ENCODE measurements at places on chromosomes 1 and 21. TPM values are rescaled to one million over a fixed set of nuclear protein-coding genes. Genes with fewer than 3 reads are reported as not detected.

SPRR2B gene
- not detected for total RNA-seq

TNNT2 gene
- total RNA-seq, result not detected

CAP1 gene
- total RNA-seq, result 683 TPM

TRNP1 gene
- not detected for total RNA-seq

F5 gene
- 14.6 TPM for total RNA-seq

IQGAP3 gene
- total RNA-seq, result not detected

THRAP3 gene
- 124 TPM for total RNA-seq

PGD gene
- 42.0 TPM for total RNA-seq

GRCh38 chr1:236727521-236727920, 41.2 kb downstream of the ACTN2 start:
- H3K4me1 ChIP-seq, result no peaks in the 10 kb centered on the region
- no peak for DNase-seq
- H3K4me3 ChIP-seq, result no peak overlapping the region
- no peak overlapping the region for H3K27ac ChIP-seq
- H3K36me3 ChIP-seq, result no peaks in the 10 kb centered on the region

DNA sequence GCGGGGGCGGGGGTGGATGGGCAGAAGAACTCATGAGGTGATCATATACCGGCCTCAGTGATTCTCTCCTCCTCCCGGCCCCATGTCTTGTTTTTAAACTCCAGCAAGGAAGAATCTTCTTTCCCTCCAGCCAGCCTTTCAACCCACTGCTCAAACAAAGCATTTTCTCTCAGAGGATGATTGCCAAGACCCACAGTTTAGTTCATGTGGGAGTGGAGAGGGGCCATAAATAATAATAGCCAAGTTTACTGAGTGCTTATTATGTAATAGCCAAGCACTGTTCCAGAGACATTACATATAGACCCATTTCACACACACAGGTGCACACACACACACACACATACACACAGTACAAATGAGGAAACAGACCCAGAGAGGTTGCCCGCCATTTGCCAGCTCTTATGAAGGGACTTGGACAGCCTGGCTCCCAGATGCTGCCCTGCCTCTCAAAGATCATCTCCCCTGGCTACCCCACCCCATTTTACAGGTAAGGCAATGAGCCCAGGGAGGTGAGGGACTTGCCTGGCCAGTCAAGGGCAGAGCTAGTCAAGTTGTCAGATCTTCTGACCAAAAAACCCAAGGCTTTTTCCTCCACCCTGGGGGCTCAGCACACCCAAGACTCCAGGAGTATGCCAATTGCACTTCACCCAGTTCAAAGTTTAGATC, 18.0 kb upstream of the BCAR3 start:
- no peaks in the 10 kb centered on the region for H3K4me1 ChIP-seq
- H3K27ac ChIP-seq, result no peak overlapping the region
- no peaks in the 10 kb centered on the region for H3K27me3 ChIP-seq

DNA sequence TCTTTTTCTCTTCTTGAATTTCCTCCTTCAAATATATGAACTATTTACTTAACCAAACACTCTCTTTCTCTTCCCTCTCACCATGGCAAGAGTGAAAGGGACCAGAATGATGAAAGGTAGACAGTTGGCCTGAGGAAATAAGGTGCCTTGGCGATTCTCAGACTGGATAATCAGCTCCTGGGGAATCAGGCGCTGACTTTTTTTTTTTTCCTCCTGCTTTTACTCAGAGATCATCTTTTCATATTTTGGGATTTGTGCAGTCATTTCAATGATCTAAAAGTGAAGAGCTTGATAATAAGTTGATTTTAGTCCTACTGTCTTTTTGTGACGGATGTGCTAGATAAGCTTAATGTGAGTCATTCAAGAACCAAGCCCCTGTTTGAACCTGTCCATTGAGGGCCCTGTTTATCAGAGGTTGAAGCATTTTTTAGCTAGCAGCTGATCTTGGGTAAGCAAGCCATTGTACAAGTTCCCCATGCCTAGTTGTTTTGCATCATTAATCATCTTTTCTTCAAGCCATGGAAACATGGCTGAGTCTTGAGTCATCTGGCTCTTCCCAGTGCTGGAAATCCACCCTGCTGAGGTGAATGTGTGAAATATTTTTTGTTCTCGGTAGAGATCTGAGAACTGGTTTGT, 40.8 kb downstream of the ITSN1 start:
- no peaks in the 10 kb centered on the region for H3K27me3 ChIP-seq
- no peaks in the 10 kb centered on the region for H3K36me3 ChIP-seq
- no peak for DNase-seq
- H3K27ac ChIP-seq, result no peak overlapping the region
- H3K4me1 ChIP-seq, result no peaks in the 10 kb centered on the region
- no peak overlapping the region for H3K4me3 ChIP-seq

DNA sequence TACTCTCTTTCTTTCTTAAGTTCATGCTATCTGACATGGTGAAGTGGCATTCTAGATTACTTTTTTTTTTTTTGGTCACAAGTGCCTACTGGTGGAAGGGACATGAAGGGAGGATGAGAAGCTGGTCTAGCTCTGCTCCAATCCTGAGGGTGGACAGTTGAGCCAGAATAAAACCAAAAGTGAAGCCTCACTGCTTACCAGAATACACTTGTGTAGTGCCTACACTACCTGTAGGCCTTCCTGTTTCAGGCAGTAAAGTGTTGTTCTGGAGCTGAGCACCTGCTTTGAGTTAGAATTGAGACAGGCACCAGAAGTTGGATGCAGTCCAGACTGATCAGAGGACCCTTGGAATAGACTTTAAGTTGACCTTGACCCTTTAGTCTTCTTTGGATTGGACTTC, 40.4 kb upstream of the APOBEC4 start:
- H3K4me1 ChIP-seq, result peaks cover 7% of the 10 kb centered on the region
- H3K36me3 ChIP-seq, result no peaks in the 10 kb centered on the region

DNA sequence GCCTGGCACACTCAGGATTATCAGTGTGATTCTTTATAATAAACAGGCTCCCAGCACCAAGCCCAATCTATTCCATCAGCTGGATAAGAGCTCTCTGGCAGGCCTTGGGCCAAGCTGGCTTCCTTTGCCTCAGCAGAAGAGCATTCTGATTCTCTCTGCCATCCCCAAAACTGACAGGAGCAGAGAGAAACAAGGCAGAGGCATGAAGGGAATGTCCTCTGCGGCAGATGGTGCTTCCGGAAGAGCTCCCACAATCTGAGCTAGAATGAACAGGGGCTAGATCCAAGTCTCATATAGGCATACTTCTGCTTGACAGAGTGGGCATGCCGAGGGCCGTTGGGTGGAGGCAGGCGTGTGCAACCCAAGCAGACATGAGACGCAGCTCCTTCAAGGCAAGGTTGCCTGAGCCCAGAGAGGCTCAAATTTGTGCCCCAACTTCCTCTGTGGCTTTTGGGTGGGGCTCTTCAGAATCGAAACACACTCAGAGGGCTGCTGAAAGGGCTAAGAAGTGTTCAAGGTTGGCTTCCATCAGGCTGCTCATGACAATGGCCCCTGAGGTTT, 4.0 kb downstream of the CAPN2 start:
- H3K4me3 ChIP-seq, result peak overlapping the region; percentile 6
- H3K4me1 ChIP-seq, result peaks cover 61% of the 10 kb centered on the region
- peaks cover 15% of the 10 kb centered on the region for H3K36me3 ChIP-seq
- peak overlapping the region; percentile 83 for H3K27ac ChIP-seq
- H3K27me3 ChIP-seq, result no peaks in the 10 kb centered on the region

- H3K27ac ChIP-seq, result no peak overlapping the region
- H3K4me3 ChIP-seq, result no peak overlapping the region
- H3K36me3 ChIP-seq, result peaks cover 7% of the 10 kb centered on the region
- DNase-seq, result no peak
- H3K4me1 ChIP-seq, result no peaks in the 10 kb centered on the region
Measured at GRCh38 chr21:46448108-46448507, 10.6 kb upstream of the DIP2A start.

DNA sequence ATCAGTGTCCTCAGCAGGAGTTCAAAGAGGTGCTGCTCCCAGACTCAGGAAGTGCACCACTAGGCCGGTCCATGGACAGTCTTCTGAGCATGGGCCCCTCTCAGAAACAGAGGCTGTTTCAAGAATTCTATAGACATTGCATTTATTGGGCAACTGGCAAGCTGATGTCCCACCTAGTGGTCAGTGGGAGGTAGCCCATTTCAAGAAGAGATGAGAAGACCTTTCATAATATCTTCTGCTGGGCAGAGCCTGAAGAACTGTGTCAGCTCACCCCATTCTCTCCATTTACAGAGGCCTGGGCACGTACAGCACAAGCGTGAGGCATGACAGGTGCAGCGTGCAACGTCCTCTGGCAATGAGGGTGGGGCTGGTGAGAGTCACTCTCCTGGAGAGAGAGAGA, 216.0 kb downstream of the DYRK1A start:
- H3K27me3 ChIP-seq, result no peaks in the 10 kb centered on the region
- H3K4me1 ChIP-seq, result no peaks in the 10 kb centered on the region
- DNase-seq, result no peak
- no peak overlapping the region for H3K27ac ChIP-seq
- H3K4me3 ChIP-seq, result no peak overlapping the region

DNA sequence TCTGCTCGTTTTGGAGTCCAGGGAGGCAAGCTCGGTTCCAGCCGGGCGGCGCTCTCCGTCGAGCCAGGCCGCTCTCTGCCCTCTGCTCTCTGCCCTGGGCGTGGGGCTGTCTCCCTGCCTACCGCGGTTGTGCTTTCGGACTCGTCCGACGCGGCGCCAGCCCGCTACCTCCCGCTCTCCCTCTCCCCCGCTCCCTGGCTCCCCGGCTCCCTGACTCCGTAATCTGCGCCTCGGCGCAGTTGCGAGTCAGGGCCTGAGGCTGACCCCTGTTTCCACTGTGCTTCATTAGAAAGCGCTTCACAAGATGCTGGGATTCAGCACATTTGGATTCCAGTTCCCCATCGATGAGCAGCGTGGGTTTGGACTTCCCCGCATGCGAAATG, 2.2 kb downstream of the SOX13 start:
- H3K4me3 ChIP-seq, result peak overlapping the region; percentile 15
- H3K4me1 ChIP-seq, result peaks cover 4% of the 10 kb centered on the region
- no peak for DNase-seq
- H3K36me3 ChIP-seq, result no peaks in the 10 kb centered on the region

GRCh38 chr1:116375887-116376728, 3.1 kb downstream of the ATP1A1 start:
- H3K4me1 ChIP-seq, result peaks cover 38% of the 10 kb centered on the region
- peak; percentile 21 for DNase-seq
- H3K4me3 ChIP-seq, result peak overlapping the region; percentile 94
- no peaks in the 10 kb centered on the region for H3K36me3 ChIP-seq

- no peak for DNase-seq
- no peaks in the 10 kb centered on the region for H3K36me3 ChIP-seq
- H3K4me1 ChIP-seq, result no peaks in the 10 kb centered on the region
Measured at GRCh38 chr1:195828325-195828724, 779.9 kb downstream of the KCNT2 start.

DNA sequence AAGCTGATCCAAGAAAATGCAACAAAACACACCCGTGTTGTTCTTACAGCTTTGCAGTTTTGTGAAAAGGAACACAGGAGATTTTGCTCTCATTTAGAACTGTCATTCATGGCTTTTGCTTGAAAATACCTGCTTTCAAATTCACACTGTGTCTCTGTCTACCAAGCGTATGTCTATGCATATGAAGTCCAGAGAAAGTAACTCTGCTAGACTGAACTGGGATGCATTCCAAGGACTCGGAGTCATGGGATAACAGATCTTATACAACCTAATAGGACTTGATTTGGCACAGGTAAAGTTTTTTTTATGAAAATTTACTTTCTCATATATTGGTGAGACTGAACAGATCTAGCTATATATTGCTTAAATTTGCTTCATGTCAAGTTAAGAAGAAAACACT, 102.4 kb downstream of the PTGER3 start:
- DNase-seq, result no peak
- no peak overlapping the region for H3K27ac ChIP-seq
- H3K27me3 ChIP-seq, result no peaks in the 10 kb centered on the region
- H3K36me3 ChIP-seq, result no peaks in the 10 kb centered on the region

DNA sequence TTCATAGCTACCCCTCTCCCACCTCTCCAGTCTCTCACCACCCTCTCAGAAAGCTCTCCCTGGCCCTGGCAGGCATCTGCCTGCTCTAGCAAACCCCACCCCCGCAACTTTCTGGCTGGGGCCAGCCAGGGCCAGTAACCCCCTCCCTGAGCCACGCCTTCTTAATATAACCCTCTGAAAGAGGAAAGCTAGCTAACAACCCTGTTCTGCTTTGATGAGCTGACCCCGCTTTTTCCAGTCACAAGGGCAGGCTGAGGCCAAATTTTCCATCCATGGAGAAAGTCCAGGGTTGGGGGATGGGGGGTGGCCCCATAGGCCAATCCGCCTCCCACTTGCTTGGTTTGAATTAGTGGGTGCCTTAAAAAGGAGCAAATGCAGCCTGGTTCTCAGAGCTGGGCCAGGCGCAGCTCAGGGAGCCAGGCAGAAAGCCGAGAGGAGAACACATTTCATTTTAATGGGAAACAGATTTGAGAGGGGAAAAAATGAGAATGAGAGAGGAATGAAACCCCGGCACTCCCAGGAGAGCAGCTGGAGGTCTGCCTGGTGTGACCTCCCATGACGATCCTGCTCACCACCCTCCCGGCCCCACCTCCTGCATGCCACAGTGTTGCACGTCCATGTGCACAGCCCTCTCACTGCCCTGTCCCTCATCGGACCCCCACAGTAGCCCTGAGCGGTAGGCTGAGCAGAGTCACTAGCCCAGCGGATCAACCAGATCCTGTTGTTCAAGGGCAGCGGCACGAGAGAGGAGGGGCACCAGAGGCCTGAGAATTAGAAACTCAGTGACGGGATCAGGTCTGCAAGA, 62.3 kb downstream of the OPTC start:
- H3K27ac ChIP-seq, result no peak overlapping the region
- no peak overlapping the region for H3K4me3 ChIP-seq
- no peaks in the 10 kb centered on the region for H3K4me1 ChIP-seq
- H3K36me3 ChIP-seq, result no peaks in the 10 kb centered on the region
- DNase-seq, result no peak

DNA sequence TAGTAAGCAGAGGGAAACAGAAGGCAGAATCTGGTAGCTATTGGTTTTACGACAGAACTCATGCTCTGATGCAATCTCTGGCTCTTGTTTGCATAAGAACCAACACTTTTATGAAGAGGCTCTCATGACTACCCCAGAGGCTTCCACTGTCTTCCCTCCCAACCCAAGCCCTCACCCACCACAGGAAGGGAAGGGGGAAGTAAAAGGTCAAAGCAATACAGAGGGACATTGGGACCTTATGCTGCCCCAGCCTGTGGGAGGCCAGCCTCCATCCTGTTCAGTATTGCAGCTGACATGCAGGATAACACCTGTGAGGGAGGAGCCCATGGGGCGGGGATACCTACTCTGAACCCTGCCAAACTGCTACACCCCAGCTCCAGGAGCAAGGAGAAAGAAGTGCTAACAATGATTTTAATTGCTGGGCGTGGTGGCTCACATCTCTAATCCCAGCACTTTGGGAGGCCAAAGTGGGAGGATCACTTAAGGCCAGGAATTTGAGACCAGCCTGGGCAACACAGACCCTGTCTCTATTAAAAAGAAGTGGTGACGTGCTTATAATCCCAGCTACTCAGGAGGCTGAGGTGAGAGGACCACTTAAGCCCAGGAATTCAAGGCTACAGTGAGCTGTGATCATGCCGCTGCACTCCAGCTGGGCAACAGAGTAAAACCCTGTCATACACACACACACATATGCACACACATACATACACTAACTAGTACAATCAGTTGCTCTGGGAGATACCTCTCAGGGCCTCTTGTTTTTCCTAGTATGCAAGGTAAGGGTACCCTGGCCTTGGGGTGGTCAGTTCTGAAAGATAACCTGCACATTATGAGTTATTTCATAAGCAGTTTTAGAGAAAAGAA, 9.5 kb downstream of the MR1 start:
- no peak for DNase-seq
- no peak overlapping the region for H3K27ac ChIP-seq
- peaks cover 17% of the 10 kb centered on the region for H3K36me3 ChIP-seq

GRCh38 chr1:110756506-110756905, 81.8 kb upstream of the KCNA3 start:
- H3K27ac ChIP-seq, result no peak overlapping the region
- H3K4me1 ChIP-seq, result no peaks in the 10 kb centered on the region
- no peak overlapping the region for H3K4me3 ChIP-seq
- H3K36me3 ChIP-seq, result no peaks in the 10 kb centered on the region
- no peak for DNase-seq
